ENCODE measurements at places on chromosomes 12 and 14. TPM values are rescaled to one million over a fixed set of nuclear protein-coding genes. Genes with fewer than 3 reads are reported as not detected.
A peak's percentile ranks its signal among the peaks of the same experiment; 100 is the strongest.

IQSEC3 gene
- total RNA-seq: 0.83 TPM

PRH2 gene
- not detected for total RNA-seq

SPX gene
- total RNA-seq: 0.66 TPM

LAG3 gene
- 1.7 TPM for total RNA-seq

TMEM253 gene
- 0.23 TPM for total RNA-seq

NAV3 gene
- total RNA-seq: 4.3 TPM

PTGER2 gene
- total RNA-seq: 2.1 TPM

SLC8A3 gene
- 0.19 TPM for total RNA-seq

KRT82 gene
- total RNA-seq: not detected

TCL1B gene
- total RNA-seq: not detected

MRPS35 gene
- 34.5 TPM for total RNA-seq

GRCh38 chr12:3945671-3946070 is 72.5 kb upstream of the PARP11 start:
- no peak overlapping the region for H3K4me3 ChIP-seq
- H3K4me1 ChIP-seq: no peaks in the 10 kb centered on the region
- H3K36me3 ChIP-seq: no peaks in the 10 kb centered on the region

- H3K27ac ChIP-seq: no peak overlapping the region
- no peaks in the 10 kb centered on the region for H3K4me1 ChIP-seq
- no peak for DNase-seq
- H3K36me3 ChIP-seq: no peaks in the 10 kb centered on the region
These were observed 316.4 kb downstream of the BCAT1 start for GRCh38 chr12:24632466-24632865.

GRCh38 chr12:31477687-31478086 is 113.2 kb downstream of the DENND5B start:
- H3K36me3 ChIP-seq: peaks cover 4% of the 10 kb centered on the region
- no peak for DNase-seq
- H3K4me1 ChIP-seq: peaks cover 3% of the 10 kb centered on the region
- H3K27me3 ChIP-seq: no peaks in the 10 kb centered on the region
- no peak overlapping the region for H3K27ac ChIP-seq
- no peak overlapping the region for H3K4me3 ChIP-seq

DNA sequence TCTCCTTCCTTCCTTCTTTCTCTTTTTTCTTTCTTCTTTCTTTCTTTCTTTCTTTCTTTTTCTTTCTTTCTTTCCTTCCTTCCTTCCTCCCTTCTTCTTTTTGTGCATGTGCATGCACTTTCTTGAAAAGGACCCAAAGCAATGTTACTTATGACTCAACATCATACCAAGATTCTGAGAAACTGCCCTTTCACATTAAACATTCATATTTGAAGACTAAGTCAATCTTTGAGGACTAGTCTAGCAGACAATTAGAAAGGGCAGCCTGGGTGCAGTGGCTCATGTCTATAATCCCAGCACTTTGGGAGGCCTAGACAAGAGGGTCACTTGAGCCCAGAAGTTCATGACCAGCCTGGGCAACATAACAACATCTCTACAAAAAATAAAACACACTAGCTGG is 212.8 kb upstream of the KITLG start:
- H3K27ac ChIP-seq: no peak overlapping the region
- H3K4me1 ChIP-seq: no peaks in the 10 kb centered on the region
- H3K36me3 ChIP-seq: no peaks in the 10 kb centered on the region
- no peak for DNase-seq

DNA sequence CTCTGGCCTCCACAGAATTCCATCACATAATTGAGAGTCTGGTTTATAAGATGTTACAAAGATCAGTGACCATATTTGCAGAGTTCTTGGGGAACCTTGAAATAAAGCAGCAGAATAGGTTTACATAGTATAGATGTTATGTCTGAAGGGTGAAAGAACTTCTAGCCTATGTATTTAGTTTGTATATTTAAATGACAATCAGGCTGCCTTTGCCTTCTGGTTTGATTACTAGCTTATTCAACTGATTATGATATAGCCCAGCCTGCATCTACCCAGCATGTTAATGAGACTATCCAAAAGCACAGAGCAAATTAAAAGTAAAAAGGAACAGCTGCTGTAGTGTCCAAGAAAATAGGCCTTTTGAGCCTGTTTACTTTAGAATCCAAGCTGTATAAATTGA is 85.3 kb downstream of the APAF1 start:
- DNase-seq: no peak
- H3K36me3 ChIP-seq: peaks cover 8% of the 10 kb centered on the region
- H3K27ac ChIP-seq: no peak overlapping the region
- H3K4me1 ChIP-seq: no peaks in the 10 kb centered on the region

DNA sequence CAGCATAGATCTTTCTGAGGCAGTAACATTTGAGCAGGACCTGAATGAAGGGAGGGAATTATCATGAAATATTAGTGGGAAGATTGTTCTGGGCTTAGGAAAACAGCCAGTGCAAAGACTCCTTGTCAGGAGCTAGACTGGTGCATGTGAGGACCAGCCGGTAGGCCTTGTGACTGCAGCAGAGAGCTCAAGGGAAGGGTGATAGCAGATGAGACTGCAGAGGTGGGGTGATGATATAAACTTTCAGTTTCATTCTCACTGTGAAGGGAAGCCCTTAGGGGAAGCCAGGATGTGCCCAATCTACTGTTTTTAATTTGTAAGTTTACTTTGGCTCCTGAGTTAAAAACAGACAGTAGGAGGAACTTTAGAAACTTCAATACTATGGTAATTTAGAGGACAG is 12.4 kb downstream of the IL22 start:
- no peaks in the 10 kb centered on the region for H3K27me3 ChIP-seq
- H3K27ac ChIP-seq: peak overlapping the region; percentile 42
- H3K4me1 ChIP-seq: peaks cover 20% of the 10 kb centered on the region
- no peaks in the 10 kb centered on the region for H3K36me3 ChIP-seq

DNA sequence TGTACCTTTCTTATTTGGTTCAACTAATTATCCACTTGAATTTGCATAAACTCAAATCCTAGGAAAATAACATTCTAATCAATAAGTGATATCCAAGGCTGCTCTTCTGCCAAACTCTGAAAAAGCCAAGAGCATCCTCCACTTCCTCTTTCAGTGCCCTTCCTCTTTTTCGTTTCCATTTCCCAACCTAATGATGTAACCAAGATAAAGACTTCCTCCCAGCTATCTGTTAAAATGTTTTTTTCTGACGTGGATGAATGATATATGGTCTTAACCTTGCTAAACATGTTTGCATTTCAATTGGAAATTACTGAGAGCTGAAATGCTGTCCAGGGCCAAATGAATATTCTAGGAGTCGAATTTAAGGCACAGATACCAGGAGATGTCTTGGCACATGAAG is 459.5 kb upstream of the PDE3A start:
- no peaks in the 10 kb centered on the region for H3K27me3 ChIP-seq
- H3K36me3 ChIP-seq: no peaks in the 10 kb centered on the region
- H3K4me1 ChIP-seq: peaks cover 9% of the 10 kb centered on the region
- H3K27ac ChIP-seq: no peak overlapping the region
- H3K4me3 ChIP-seq: no peak overlapping the region

DNA sequence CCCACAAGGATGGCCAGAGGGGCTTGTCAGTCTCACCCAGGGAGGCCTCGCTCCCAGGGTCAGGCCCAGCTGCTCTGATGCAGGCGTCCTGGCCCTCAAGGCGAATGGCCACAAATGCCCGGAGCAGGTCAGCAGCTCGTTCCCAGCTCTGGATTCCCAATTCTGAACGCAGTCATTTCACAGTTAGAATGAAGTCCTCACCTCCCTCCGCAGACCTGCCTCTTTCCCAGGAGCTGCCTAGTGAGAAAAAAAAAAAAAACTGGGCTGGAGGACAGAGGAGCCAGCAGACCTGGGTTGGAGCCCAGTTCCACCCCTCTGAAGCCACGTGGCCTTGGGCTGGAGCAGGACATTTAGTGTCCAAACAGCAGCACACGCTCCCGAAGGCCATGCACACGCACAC is 62.2 kb upstream of the DIO3 start:
- H3K4me3 ChIP-seq: no peak overlapping the region
- H3K4me1 ChIP-seq: peaks cover 13% of the 10 kb centered on the region
- H3K36me3 ChIP-seq: no peaks in the 10 kb centered on the region
- no peaks in the 10 kb centered on the region for H3K27me3 ChIP-seq
- DNase-seq: no peak

DNA sequence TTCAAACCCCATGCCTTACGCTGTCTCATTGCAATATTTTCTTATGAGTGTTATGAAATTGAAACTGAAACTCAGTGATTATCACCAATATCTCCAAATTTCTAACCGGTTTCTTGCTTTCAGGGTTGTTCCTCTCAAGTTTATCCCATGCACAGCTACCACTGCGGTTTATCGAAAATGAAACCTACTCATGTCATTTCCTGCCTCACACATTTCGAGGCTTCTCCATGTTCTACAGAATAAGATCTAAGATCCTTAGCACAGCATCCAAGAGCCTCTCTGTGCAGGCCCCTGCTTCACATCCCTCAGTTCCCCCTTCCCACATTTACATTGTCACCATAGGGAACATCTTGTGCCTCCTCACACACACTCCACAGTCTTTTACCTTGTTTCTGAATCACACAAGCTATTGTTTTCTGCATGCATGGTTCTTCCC is 45.5 kb upstream of the FAR2 start:
- H3K27me3 ChIP-seq: no peaks in the 10 kb centered on the region
- no peak overlapping the region for H3K27ac ChIP-seq
- no peaks in the 10 kb centered on the region for H3K36me3 ChIP-seq
- H3K4me3 ChIP-seq: no peak overlapping the region

GRCh38 chr14:54087376-54087775 is 130.8 kb upstream of the BMP4 start:
- no peak overlapping the region for H3K4me3 ChIP-seq
- no peaks in the 10 kb centered on the region for H3K4me1 ChIP-seq
- no peaks in the 10 kb centered on the region for H3K36me3 ChIP-seq
- DNase-seq: no peak

DNA sequence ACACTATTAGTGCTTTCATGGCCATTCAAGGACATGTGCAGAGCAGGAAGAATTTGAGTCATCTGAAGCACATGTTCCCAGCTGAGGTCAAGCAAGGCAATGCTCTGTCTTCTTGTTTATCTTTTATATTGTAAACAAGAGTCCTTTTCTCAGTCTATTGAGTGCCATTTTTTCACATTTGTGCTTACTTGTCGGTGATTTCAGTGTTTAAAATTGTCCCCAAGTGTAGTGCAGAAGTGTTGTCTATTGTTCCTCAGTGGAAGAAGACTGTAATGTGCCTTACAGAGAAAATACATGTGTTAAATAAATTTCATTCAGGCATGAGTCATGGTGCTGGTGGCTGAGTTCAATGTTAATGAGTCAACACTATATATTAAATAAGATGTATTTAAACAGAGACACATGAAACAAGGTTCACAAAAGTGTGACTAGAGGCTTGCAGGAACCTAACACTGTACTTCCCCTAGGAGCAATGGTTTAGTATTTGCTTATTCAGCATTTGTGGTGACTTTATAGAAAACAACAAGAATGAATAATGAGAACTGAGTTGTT is 391.1 kb downstream of the LRIG3 start:
- no peaks in the 10 kb centered on the region for H3K36me3 ChIP-seq
- no peak overlapping the region for H3K4me3 ChIP-seq
- peaks cover 25% of the 10 kb centered on the region for H3K4me1 ChIP-seq
- H3K27ac ChIP-seq: peak overlapping the region; percentile 15

- no peak overlapping the region for H3K27ac ChIP-seq
- DNase-seq: no peak
- H3K4me3 ChIP-seq: no peak overlapping the region
- H3K27me3 ChIP-seq: no peaks in the 10 kb centered on the region
These were observed 14.2 kb upstream of the SLC38A4 start for GRCh38 chr12:46839964-46840363.

DNA sequence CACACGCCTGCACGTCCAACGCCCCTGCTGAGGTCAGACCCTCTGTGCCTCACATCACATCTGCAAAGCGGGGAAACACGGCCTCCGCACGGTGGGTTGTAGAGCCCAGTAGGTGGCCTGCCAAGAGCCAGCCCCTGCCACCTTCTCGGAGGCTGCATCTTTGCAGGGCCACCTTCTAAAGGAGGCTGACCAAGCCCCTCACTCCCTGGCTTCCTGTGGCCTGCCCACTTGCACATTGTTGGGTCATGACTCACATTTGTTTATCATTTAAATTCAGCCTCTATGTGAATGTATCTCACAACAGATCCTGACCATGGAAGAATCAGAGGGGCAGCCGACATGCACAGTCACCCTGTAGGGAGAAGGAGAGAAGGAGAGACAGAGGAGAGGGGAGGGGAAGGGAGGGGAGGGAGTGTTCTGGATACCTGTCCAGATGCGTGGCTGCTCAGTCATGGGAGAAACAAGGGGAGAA is 319.5 kb upstream of the DIO3 start:
- H3K27ac ChIP-seq: no peak overlapping the region
- no peak overlapping the region for H3K4me3 ChIP-seq
- no peak for DNase-seq
- H3K27me3 ChIP-seq: no peaks in the 10 kb centered on the region
- no peaks in the 10 kb centered on the region for H3K36me3 ChIP-seq
- no peaks in the 10 kb centered on the region for H3K4me1 ChIP-seq

- H3K27me3 ChIP-seq: no peaks in the 10 kb centered on the region
- no peak overlapping the region for H3K27ac ChIP-seq
- H3K36me3 ChIP-seq: no peaks in the 10 kb centered on the region
- H3K4me3 ChIP-seq: no peak overlapping the region
- no peak for DNase-seq
These were observed 28.6 kb downstream of the NAA30 start for GRCh38 chr14:57418999-57419398.

DNA sequence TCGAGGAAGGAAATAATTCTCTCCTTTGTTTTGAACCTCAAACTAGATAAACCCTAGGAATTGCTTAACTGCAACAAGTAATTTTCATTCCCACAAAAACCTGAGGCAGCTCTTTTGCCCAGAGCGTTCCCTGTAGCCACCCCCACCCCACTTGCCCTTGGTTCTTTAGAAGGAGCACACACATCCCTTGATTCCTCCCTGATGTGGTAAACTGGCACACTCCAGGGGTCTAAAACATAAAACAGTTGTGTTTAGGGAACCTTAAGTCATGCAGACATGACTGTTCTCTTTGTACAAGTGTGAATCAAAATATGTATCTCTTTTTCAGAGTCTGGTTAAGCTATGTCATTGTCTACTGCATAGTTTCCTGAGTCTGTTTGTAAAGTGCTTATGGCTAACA is 14.0 kb downstream of the MAPK1IP1L start:
- H3K4me3 ChIP-seq: no peak overlapping the region
- no peak for DNase-seq
- H3K4me1 ChIP-seq: peaks cover 72% of the 10 kb centered on the region

DNA sequence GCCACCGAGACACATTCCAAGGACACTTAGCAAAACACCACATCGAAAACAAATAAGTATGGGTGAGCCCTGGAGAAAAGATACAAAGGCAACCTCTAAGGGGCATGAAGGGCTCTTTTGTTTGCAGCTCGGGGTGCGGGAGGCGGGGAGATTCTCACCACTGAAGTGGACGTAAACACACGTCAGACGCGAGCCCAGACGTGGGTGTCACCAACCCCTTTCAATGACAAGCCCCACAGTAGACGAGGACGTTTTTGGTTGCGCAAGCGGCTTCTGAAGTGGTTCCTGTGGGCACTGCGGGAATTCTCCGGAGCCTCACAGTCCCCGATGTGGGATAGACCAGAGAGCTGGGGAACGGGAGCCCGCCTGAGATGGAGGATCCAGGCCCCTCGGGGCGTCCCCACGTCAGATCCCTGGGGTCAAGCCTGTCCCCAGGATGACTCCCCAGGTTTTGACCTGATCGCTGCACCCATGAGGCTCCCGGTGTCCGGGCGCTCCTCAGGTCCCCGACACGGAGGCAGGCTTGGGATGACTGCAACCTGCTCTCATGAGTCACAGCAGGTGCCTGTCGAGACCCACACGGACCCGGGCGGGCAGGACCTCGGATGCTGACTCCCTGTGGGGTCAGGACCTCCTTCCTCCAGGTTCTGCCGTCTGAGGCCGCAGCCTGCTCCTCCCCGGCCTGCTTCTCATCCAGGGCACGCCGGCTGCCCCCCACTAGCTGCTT is 20.3 kb upstream of the ADGRD1 start:
- H3K4me1 ChIP-seq: no peaks in the 10 kb centered on the region
- H3K36me3 ChIP-seq: no peaks in the 10 kb centered on the region

Data from esophagus muscularis mucosa (tissue), 4 donors.